AG10803 (cell line): ENCODE measurements at places on chromosomes 11 and 22.

DNA sequence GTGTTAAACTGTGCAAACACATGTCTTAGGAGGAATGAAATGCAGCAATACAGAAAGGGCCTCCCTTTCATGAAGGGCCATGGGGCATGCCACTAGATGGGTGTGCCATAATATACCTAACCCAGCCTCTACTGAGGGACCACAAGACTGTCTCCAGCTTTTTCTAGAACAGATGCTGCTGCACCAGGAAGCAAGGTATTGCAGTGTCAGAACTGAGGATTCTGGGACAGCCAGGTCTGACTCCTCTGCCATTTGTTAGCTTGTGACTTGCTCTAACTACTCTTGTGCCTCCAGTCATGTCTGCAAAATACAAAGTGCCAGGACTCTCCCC, 53.2 kb downstream of the HIRA start:
- no peak for DNase-seq

DNA sequence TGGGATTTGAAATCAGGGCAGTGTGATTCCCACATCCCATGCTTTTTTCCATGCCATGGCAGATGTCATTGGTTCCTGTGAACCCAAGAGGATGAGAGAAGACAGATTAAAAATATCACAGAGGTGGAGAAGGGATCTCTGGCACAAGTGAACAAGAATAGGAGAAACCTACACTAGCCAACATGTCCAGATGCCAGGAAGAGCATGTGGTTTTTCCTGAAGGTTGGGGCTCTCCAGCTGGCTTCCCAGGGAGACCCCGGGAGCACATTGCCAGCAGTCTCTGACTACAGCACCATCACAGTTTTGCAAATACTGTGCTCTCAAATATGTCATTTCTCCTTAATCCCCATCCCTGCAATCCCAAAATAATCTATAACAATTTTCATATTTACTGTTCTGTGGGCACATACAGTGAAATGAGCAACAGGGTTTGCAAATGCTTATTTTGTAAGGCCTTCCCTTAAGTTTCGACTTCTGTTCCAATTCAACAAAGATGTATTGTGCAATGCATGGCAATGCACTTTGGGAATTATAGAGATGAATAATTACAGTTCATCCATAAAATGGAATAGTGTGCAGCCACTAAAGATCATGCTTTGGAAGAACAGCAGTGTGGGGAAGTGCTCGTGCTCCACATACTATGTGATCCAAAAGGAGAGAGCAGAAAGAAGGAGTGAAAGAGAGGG, 4.8 kb downstream of the ANKK1 start:
- no peak for DNase-seq

DNA sequence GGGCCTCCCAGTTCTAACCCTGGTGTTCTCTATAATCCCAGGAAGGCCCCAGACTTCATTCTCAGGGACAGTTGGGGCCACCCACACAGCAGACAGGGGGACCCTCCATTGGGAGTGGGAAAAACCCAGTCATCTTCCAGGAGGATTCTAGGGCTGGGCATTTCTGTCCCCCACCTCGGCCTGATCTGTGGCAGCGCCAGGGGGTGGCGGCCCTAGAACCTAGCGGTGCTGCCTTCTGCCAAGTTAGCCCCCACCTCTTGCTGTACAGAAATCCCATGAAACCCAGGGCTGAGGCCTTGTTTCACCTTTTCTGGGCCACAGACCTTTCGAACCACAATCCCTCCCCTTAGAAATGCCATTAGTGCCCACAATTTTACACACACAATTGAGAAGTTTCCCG, 9.6 kb downstream of the CHST1 start:
- no peak for DNase-seq

DNA sequence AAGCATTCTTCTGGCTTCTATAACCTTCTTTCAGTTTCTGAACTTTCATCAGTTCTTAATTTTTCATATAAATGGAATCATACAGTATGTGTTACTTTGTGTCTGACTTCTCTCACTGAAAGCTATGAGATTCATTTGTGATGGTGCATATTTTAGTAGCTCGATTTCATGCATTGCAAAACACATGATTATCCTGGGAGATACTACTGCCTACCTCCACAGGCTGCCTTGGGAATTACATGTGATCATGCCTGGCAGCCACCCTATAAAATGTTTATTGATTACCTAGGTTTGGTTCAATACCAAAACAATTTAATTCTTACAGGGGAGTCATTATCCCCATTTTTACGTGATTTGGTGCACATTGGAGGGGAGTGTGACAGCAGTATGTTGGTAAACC, 34.1 kb upstream of the PAK1 start:
- DNase-seq: no peak

- no peak for DNase-seq
These were observed 1059.6 kb upstream of the RAG2 start for GRCh38 chr11:37657645-37658044.

DNA sequence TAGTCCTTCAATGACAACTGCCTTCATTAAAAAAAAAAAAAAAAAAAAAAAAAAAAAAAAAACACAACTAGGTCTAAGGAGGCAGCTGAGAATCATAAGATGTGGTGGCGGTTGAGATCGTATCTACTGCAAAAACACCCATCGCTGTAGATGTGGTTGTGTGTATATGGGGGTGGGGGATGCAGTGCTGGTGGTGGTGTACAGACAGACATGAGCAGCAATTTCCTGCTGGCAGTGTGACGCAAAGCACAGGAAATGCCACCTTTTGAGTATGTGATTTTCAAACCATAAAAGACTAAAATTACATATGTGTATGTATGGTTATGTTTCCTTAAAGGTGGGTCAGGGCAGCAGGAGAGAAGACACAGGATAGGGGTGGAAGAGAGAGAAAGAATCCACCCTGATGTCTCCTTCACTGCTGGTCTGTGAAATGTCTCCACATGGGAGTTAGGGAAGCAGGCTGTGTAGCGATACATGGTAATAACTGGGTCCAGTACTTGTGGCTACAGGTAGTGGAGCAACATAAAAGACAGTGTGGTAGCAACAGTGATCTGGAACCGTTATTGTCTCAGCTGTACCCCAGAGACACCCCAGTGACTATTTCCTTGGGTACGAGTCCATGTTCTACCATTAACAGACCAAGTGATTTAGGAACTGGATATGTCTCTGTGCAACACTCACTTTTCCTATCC, 57.9 kb downstream of the SYTL2 start:
- no peak for DNase-seq

DNA sequence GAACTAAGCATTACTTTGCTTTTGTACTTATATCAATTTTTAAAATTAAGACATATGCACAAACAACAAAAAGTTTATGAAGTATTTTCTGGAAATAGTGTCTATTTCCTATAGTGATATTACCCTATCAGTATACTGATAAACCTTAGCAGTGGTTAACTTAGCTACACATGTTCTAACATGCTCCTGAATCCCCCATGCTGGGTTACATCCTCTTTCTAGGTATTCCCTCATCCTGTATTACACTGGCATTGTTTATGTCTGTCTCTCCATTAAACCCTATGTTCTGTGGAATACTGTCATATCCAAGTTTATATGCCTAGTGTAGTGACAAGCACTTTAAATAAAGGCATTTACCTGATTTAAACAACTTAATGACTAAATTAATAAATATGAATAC, 1.8 kb upstream of the FAR1 start:
- DNase-seq: no peak

DNA sequence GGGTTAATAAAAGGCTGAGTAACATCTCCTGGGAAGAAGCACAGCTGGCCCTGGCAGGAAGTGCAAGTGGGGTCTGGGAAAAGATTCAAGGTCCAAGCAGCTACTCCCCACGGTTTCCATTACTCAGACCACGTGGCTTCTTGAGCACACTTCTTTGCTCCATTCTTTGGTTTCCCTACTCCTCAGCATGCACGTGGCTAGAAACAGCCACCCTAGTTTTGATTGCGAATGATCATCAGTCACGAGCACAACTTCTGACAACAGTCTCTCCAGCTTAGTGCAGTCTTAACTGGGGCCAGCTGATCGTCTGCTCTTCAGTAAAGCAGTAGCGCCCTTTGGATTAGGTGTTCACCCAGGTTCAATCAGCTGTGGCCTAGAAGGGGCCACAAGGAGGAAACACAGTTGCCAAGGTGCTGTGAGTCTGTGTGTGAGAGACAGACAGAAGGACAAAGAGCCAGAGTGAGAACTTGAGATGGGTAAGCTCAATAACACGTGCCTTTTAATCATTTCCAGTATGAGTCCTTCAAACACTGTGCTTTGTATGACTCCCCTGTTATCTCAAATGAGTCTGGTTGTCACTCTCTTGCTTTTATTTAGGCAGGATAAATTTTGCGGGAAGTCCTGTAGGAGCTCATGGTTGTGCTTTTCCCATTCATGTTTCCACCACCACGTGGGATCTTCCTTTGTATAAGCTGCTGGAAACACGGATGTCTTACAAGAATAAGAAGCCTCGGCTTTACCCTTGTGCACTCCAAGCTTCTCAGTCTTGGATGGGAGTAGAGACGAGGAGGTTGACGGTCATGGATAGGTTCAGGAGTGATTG, 901 bp upstream of the PARVA start:
- peak; percentile 89 for DNase-seq

DNA sequence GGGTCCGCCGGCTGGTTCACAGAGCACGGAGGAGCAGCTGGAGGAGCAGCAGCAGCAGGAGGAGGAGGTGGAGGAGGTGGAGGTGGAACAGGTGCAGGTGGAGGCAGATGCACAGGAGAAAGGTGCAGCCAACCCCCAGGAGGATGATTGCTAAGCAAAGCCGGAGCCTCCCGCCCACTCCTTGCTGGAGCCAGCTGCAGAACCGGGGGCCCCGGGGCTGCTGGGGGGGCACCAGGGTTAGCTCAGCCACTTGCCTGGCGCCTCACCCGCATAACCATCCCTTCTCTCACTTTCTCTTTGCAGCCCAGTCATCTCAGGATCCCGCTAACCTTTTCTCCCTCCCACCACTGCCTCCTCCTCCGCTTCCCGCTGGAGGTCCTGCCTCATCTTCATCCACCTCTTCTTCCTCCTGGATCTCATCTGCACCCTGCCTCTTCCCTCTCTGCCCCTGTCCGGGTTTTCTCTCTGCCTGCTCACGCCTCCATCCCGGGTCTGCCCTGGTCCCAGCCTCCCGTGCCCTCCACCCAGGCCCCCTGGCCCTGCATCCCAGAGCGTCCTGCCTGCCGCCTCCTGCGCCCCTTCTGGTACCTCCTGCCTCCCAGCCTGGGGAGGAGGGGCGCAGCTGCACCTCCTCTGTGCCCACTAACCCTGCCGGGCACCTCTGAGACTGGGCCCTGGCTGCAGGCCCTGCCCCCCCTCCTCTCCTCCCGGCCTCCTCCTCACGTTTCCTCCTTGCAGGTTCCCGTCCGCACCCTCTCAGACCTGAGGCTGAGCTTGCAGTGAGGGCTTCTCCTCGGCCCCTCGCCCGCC, 9.5 kb downstream of the KCTD17 start:
- DNase-seq: no peak

- no peak for DNase-seq
These were observed 14.3 kb downstream of the TP53AIP1 start for GRCh38 chr11:128928400-128928799.

GRCh38 chr22:46070803-46071450, 79.4 kb upstream of the PPARA start:
- DNase-seq: peak; percentile 72

DNA sequence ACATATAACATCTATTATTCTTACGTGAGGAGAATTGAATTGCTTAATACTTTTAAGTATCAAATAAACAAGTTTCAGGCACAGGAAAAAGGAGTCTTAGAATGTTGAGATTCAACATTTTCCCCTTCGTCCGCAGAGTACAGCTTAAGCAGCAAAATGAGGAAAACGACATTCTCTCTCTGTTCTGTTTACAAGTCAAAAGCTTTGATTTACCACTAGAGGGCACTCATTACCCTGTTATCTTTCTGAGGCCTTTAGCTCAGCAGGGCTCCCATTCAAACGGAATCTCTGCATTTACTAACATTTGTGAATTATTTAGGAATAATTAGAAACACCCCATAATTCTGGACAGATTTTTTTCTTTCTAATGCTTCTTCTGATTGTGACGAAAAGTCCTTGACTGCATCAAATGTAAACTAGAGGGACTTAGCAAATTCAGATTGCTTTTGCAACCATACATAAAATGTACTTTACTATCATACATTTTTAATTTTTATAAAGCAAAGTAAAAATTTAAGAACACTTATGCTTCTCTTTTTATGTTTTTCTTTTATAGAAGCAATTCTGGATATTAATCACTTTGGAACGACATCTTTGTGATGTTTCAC, 75.0 kb downstream of the JRKL start:
- peak; percentile 76 for DNase-seq

- DNase-seq: no peak
These were observed 28.2 kb downstream of the A4GALT start for GRCh38 chr22:42692239-42693054.

- DNase-seq: no peak
These were observed 135.9 kb upstream of the KIRREL3 start for GRCh38 chr11:127136438-127136837.

DNA sequence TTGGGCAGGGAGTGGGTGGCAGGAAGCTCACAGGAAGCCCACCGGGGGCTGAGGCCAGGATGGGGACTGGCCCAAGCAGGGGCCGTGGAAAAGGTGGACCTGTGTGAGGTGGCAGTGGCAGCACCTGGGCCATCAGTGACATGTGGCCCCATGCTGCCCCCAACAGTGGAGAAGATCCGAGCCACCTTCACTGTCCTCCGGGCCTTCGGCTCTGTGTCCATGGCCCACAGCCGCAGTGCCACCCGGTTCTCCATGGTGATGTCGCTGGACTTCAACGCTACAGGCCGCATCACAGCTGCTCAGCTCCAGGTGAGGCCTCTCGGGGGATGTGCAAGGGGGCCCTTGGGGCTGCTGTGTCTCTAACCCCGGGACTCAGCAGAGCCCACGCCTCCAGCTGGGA, 37.9 kb downstream of the MYO18B start:
- DNase-seq: no peak

DNA sequence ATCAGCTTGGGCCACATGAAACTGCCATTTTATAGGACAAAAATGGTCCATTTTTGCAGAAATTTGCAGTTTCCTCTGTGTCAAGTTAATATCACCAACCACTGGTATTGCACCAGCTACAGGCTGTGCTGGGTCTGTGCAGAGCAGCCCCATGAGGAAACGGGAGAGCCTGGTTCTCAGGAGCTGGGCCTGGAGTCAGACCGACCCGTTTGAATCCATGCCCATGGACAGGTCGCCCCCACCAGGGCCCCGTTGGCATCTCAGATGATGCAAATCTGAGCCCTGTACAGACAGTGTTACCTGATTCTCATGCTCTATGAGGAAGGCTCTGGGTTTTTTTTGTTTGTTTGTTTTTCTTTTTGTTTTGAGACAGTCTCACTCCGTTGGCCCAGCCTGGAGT, 9.8 kb upstream of the SEC14L6 start:
- DNase-seq: no peak

GRCh38 chr22:44328326-44328725, 15.6 kb upstream of the SHISAL1 start:
- no peak for DNase-seq

- peak; percentile 29 for DNase-seq
These were observed 26.0 kb downstream of the POU2AF3 start for GRCh38 chr11:111324277-111324720.

- no peak for DNase-seq
These were observed 10.7 kb downstream of the DAGLA start for GRCh38 chr11:61690706-61691379.

- no peak for DNase-seq
These were observed 130.3 kb upstream of the TBCEL start for GRCh38 chr11:120893440-120894201.
